ENCODE measurements at places on chromosomes 13 and 19. TPM values are rescaled to one million over a fixed set of nuclear protein-coding genes. Genes with fewer than 3 reads are reported as not detected.

- DNase-seq, result peak; percentile 26
Measured at GRCh38 chr19:54188215-54188871, 1.0 kb downstream of the MBOAT7 start.

DNA sequence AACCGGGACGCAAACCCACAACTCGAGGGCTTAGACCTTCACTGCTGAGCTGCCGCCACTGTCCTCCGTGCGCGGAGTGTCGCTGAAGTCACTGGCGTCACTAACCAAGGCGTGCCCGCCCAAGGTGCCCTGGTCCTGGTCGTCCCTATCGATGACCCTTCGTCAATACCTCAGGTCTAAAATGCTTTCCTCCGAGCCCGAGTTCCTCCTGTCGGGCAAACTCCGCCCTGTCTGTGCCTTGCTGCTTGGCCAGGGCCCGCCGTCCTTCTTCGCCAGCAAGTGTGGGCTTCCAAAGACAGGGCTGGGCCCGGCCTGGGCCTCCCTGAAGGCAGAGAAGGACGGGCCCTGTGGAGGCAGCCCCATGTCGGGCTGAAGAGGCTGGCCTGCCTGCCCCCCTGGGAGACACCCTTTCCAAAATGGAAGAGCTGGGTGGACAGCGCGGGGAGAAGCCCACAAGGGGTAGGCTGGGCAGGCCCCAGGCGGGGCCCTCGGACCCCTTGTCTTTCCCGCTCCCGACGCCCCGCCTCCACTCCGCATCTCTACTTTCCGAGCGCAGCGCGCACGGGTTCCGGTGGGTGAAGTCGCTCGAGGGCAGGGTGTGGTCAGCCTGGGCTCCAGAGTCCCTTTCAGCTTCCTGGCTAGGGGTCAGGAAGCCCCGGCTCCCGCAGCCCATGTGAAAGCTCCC lies 13.4 kb downstream of the RB1 start:
- no peak for DNase-seq

DNA sequence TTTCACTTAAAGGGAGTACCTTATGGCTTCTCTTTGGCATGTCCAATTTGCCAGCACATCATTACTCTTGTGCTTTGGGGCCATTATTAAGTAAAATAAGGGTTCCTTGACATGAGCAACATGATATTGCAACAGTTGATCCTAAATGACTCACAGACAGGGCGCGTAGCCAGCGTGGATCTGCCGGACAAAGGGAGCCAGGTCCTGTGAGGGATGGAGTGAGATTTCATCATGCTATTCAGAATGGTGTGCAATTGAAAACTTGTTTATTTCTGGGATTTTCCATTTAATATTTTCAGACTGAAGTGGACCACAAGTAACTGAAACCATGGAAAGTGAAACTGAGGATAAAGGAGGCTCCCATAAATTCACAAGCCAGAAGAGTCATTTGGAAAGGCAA lies 48.6 kb upstream of the WASF3 start:
- peak; percentile 87 for DNase-seq

KIR3DL2 gene
- not detected for polyA plus RNA-seq

FOXO1 gene
- 8.6 TPM for polyA plus RNA-seq

ZNF8 gene
- polyA plus RNA-seq, result 1.3 TPM

GARIN5B gene
- polyA plus RNA-seq, result not detected

KATNAL1 gene
- polyA plus RNA-seq, result 2.5 TPM

Measured in kidney (tissue), 22 donors.